Activated CD4-positive, alpha-beta T cell treated with anti-CD3 and anti-CD28 coated beads, Interleukin-2, amount 50 U/mL, for 24 hours (primary cell): ENCODE measurements at places on chromosomes 1 and 21.

- DNase-seq = no peak
Observed at GRCh38 chr1:155964193-155964592, 14.2 kb downstream of the ARHGEF2 start.

DNA sequence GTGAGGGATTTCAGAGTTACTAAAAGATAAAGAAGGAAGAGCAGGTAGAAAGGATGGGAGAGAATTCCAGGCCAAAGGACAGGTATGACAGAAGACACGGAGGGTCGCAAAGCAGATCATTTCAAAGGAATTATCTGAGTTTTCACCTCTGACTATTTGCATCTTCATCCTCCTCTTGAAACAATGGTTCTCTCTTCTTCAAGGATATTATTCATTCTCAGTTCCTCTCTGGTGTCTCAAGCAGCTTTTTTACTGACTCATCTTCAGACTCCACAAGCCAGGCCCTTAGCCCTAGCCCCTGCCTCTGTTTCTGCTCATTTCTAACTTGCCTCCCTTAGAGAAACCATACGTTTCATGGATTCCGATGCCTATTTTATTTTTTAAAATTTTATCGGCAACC lies 15.0 kb downstream of the DDX59 start:
- DNase-seq = no peak

DNA sequence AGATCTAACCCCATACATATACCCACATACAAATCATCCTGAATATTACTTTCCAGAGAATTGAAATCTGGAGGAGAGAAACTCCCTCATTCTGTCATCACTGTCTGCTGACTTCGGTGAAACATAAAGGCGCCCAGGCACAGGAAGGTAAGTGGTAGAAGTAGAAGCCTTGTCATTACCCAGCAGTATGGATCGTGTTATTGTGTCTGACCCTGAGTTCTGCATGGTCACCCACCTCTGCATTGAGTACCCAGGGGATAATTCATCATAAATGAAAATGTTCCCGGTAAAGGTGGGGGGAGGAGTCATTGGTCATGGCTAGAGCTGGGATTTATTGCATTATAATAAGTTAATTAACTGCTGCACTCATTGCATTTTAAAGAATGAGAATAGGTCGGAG lies 342.6 kb upstream of the PKN2 start:
- DNase-seq = no peak

- no peak for DNase-seq
Observed at GRCh38 chr1:39082010-39082799, 56.1 kb downstream of the NDUFS5 start.

DNA sequence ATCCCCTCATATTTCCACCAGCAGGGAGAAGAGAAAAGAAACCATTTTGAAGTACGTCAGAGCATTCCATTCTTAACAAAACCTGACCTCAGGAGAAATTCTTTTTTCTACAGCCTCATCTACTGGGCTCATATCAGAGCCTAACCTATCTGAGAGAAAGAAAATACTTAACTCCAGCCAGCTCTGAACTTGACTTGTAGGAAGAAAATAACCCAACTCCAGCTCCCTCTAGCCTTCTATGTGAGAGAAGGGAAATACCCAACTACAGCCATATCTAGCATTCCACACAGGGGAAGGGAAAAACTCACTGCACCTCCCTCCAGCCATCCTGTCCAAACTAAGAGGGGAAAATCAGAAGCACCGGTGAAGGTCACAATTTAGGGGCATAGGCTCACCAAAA lies 57.7 kb downstream of the SPATA6 start:
- DNase-seq = no peak

GRCh38 chr1:46044116-46044515 lies 88.3 kb downstream of the PIK3R3 start:
- DNase-seq = no peak

GRCh38 chr21:35265170-35265877 lies 216.2 kb upstream of the RUNX1 start:
- DNase-seq = no peak

- DNase-seq = no peak
Observed at GRCh38 chr1:172351754-172352161, 68.7 kb upstream of the C1orf105 start.

- no peak for DNase-seq
Observed at GRCh38 chr21:45976701-45977311, 4.8 kb upstream of the COL6A1 start.

DNA sequence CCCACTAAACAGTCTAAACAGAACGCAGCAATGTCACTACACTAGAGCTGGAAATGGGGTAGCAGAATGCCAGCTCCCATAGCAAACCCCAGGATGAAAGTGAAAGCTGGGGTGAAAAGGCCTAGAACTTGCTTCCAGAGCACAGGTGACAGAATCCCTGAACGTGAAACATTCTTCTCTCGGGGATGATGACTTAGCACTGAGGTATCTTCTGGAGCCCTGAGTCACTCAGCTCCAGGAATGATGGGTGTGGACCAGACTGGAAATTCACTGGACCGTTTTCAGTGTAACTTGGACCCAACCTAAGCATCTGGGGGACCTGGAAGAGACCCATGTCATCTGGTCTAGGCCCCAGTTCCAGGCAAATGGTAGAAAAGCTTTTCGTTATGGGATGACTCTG lies 108.9 kb downstream of the CDC7 start:
- no peak for DNase-seq

DNA sequence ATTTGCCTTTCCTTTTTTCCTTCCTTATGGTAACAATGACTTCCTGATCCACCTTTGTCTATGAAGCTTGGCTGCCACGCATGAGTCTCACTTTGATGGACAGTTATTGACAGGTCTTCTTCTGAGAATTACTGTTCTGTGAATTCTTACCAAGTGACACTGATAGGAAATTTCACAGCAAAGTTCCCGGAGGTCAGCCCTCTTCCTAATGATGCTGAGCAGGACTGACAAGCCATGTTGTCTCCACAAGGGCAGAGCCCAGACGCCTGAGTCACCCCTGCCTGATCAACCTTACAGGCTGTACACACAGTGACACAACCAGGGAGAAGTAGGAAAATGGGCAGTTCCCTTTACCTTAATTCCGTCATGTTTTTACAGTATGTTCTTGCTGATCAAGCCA lies 44.2 kb downstream of the ZC3H11B start:
- no peak for DNase-seq

GRCh38 chr1:218156595-218156994 lies 128.5 kb upstream of the RRP15 start:
- no peak for DNase-seq

- no peak for DNase-seq
Observed at GRCh38 chr1:151612501-151613281, 841 bp downstream of the SNX27 start.

- no peak for DNase-seq
Observed at GRCh38 chr1:23196627-23197328, 20.5 kb downstream of the HTR1D start.

DNA sequence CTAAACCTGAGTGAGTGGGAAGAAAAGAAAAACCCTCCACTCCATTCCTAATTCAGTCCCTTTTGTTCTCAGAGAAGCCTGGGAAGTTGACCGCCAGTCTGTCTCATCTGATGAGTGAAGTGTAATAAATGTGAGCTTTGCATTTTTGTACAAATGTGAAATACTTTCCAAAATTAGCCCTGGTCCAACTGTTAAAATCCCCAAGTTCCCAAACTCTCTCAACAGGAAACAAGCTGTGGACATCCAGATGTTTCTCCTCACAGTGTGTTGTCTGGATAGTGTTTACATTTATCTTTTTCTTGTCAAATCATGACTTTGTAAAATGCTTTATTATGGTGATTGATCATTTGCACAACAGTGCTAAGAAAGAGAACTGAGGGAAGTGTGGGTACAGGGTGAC lies 145.1 kb downstream of the TM2D1 start:
- no peak for DNase-seq

DNA sequence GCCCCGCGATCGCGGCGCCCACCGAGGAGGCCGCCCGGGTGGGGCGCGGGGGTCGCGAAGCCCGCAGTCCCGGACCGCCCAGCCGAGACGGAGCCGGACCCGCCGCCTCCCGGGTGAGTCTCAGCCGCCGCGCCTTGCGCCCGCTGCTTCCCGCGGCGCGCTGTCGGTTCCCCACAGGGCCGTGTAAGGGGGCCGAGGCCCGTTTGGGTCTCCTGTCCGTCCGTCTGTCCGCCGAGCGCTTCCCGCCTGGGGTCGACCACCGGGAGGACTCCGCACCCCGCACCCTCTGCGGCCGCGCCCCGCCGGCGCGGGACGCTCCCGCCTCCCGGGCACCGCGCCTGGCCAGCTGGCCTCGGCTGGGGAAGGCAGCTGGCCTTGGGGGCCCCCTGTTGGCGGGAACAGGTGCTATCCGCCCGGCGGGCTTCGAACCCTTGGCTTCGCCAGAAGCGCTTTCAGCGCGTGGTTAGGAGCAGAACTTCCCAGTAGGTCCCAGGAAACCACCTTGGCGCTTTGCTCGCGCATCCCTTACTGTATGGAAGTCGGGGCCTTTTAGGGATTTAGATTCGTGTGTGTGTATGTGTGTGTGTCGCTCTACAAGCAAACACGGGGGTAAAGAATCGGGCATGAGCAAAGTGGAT lies 414 bp downstream of the TMEM51 start:
- no peak for DNase-seq

- no peak for DNase-seq
Observed at GRCh38 chr1:236516929-236517704, 6.7 kb upstream of the LGALS8 start.

DNA sequence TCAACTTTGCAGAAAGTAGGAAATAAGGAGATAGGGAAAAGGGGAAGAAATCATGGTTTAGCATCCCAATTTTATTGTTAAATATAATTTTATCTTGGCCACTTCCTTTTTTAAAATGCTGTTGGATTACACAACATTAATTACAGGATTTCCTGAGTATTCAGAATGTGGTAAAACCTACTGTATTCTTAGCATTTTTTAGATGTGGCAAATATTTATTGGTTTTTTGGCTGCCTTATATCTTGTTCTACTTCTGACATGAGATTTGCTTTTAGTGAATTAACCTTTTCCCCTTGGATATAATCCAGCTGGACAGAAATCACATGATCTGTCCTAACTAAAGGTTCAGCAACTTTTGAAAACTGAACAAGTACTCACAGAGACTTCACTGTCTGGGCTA lies 104.9 kb downstream of the PTGS2 start:
- no peak for DNase-seq

DNA sequence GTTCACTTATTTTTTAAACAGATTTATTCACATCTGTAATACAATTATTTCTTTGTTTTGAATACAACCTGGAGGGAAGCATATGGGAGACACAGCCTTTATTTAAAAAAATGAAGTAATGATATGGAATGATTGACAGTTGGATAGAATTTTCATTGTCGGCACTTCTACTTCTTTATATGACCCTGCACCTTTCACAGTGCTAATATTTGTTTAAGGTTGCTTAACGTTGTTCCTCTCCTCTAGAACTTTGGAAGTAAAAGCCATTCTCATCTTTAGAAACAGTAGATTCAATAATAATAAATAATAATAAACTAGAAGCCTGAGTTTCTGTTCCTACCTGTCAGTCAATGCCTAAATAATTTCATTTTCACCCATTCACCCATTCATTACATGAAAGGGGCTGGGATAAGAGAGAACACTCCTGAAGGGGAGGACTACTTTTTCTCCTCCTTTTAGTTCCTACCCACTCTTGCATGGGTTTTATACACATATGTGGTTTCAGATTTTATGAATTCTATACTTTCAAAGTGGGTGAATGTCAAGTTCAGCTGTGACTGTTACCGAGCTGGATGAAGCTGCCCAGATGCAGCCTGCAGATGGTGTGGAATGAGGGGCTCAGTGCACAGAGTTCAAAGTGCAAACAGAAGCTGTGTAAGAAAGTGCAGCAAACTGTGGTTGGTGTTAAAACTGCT lies 9.4 kb downstream of the RUNX1 start:
- no peak for DNase-seq

- DNase-seq = no peak
Observed at GRCh38 chr1:14215151-14215550, 383.3 kb upstream of the KAZN start.

DNA sequence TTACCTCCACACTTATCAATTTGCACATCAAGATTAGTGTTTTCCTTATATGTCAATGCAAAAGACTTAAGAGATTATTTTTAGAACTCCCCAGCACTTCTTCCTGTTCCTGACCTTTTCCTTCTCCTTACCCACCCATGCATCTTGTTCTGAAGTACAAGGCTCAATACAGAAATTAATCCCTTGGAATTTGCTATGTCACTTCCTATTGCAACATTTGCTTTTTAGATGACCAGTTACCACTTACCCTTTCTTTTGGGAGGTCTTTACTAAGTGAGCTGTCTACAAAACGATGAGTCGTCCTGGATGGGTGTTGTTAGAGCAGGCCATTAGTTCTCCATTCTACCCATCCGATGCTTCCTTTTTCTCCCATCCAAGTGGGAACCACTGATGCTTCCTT lies 221.2 kb downstream of the FMN2 start:
- DNase-seq = no peak

DNA sequence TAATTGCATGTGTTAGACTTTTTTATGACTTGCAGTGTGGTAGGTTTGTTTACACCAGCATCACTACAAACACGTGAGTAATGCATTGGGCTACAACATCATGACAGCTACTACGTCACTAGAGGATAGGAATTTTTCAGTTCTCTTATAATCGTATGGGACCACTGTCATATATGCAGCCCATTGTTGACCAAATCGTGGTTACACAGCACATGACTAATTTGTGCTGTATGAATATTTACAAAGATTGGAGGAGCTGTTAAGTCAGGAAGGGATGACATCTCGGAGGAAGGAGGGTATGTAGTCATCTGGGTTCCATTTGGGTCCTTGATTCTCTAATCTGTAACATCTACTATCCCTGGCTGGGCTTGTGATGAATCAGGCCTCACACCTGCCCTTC lies 270.9 kb downstream of the TNR start:
- no peak for DNase-seq

DNA sequence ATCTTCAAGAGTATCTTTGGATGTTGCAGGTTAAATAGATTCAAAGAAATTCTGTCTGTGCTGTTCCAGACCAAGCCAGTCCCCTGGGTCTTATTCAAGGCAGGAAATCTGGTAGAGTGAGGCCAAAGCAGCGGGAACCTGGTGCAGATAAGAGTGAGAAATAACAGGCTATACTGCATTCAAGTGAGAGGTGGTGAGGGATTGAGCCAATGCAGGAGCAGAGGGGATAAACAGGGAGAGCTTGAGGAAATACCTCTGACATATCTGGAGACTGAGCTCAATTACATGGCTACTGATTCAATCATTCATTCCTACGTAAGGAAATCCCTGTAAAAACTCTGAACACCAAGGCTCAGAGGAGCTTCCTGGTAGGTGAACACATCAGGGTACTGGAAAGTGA lies 17.2 kb upstream of the PSMA5 start:
- DNase-seq = no peak

- DNase-seq = no peak
Observed at GRCh38 chr1:235902677-235903542, 36.2 kb upstream of the LYST start.
